ENCODE measurements at places on chromosomes 6 and 20.

DNA sequence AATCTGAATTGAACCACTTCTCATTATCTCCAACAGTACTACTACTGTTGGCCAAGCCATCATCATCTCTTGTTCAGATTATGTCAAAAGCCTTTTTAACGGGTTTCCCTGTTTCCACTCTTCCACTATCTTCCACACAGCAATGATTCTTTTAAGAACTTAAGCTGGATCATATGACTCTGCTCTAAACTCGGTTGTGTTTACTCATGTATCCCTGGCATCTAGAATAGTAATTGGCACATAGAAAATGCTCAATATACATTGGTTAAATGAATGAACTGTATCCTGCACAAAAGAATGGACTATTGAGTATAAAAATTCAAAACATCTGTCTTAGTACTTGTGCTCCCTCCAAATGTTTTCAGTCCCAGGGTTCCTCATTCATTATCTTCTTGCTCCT is 2.8 kb upstream of the COX7A2 start:
- no peak for DNase-seq

- DNase-seq = no peak
Measured at GRCh38 chr20:39813190-39813829, 851.2 kb downstream of the DHX35 start.

- DNase-seq = no peak
Measured at GRCh38 chr6:15402406-15403045, 156.7 kb downstream of the JARID2 start.

GRCh38 chr6:93567164-93567563 is 147.8 kb upstream of the EPHA7 start:
- DNase-seq = no peak

DNA sequence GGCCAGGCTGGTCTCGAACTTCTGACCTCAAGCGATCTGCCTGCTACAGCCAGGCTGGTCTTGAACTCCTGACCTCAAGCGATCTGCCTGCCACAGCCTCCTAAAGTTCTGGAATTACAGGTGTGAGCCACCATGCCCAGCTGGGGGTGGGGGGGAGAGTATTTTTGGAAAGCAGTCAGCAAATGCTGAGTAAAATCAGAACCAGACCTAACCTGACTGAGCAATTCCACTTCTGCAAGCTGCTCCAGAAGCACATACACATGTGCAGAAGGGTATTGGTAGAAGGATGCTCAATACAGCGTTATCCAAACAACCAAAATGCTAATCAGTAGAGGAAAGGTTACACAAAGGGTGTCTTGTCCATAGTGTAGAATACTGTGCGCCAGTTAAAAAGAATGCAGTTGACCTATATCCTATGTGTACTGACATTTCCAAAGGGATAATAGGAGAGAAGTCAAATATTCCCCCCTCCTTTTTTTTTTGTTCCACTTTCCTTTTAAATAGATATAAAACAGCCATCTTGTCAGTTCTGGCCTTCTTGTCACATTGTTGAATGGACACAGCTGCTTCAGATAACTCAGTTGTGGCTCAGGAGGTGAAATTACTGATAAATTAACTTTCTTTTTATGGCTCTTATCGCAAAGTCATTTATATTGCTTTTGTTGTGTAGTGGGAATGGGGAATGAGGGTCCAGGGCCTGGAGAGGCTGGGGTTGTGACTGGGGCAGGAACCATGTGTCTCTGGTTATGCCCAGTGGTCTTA is 74.6 kb downstream of the DTD1 start:
- no peak for DNase-seq

DNA sequence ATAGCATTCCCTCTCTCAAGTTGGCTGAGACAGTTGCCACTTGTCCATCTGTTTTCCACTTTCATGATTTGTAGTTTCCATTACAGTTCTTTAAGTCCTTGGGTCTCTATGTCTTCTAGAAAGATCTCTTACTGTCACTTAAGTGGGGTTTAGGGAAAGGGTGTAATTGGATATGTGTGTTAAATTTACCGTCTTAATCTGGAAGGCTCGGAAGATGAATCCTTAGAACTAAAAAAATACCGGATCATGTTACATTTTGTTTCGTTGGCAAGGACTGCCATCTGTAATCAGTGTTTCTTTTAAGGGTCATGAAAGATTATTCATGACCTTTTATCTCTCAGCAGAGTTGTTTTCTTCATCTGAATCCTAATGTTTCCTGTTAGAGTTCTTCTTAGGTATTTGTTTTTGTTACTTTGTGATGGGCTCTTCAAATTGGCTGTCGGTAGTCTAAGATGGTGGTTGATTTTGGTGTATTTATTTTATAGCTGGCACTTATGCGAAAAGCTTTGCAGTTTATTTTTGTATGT is 21.8 kb upstream of the BTBD3 start:
- no peak for DNase-seq

GRCh38 chr20:18504479-18505060 is 3.2 kb upstream of the SEC23B start:
- no peak for DNase-seq

GRCh38 chr20:51237791-51238190 is 214.9 kb upstream of the KCNG1 start:
- no peak for DNase-seq

DNA sequence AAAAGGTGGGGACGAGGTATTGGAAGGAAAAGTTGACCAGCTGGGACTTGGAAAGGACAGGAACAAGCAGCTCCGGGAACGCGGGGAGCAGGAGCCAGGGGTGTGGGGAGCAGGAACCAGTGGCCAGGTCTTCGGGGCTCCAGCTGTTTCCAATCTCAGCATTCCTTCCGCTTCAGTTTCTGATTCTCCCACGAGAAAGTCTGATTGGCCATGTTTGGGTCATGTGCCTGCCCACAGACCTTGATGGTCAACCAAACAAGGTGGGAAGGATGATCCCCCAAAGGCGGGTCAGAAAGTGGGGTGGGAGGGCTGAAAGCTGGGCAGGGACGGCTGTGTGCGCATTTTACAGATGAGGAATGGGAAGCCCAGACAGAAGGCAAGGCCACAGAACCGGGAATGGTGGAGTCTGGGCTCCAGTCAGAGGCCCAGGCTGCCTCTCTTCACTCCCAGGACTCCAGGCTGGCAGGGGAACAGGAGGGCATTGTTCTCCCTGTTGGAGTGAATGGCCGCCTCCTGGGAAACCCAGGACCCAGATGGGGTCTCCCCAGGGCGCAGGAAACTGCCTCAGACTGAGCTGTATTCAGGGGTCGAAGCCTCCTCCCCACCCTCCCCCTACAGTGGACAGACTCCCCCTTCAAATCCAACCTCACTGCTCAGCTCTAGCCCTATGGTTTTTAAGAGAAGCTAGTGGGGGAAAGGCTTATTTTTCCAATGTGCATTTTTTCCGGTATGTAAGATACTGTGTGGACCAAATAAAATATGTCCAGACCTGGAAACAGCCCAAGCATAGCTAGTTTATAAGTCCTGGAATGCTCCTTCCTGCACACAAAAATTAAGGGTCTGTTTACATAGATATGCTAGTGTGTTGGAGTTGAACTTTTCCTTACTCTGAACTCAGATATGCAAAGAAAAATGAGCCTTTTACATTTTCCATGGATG is 12.2 kb upstream of the PTGIS start:
- no peak for DNase-seq

DNA sequence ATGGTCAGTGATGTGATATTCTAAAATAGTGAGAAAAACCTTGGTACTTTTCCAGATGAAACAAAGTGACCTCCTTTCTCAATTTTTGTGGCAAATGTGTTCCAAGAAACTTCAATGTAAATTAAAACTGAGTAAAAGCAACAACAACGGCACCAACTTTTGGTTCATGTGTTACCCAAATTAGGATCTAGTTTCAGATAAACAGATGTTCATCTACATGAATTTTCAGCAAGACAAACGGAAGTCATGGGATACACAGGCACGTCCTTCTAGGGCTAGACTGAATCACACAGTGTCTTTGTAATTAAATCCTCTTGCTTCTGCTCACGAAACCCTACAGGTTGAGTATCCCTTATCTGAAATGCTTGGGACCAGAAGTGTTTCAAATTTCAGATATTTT is 915.2 kb downstream of the TFAP2A start:
- DNase-seq = no peak

- DNase-seq = no peak
Measured at GRCh38 chr20:32021091-32021490, 10.9 kb downstream of the CCM2L start.

DNA sequence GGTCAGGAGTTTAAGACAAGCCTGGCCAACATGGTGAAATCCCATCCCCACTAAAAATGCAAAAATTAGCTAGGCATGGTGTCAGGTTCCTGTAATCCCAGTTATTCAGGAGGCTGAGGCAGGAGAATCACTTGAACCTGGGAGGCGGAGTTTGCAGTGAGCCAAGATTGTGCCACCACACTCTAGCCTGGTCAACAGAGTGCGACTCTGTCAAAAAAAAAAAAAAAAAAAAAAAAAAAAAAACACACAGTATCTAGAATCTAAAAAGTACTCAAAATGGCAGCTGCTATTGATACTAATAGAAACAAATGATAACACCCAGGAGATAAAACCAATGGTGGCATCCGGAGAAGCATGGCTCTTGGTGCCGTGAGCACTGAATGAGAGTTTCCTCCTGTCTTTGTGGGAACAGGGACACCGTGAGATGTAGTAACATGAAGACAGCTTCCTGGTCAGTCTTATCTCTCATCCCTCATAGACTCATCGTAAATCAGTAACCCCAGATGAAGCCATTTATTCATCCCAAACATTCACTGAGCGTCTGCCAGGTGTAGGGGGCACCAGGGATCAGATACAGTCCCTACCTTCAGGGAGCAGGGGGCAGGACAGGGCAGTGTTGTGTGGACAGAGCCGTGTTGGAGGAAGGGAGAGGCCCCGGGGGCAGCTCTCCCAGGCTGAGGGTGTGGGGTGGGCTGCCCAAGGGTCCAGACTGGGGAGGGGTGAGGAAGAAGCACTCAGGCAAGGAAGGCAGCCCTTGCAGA is 66.1 kb downstream of the SYNJ2 start:
- DNase-seq = no peak
